Amygdala (tissue), 56 donors: ENCODE measurements at places on chromosomes 11 and 22.

- no peak for DNase-seq
Observed at GRCh38 chr11:69496631-69497220, 15.3 kb downstream of the LINC01488 start.

- DNase-seq, result no peak
Observed at GRCh38 chr11:10459029-10459970, 4.2 kb downstream of the AMPD3 start.

DNA sequence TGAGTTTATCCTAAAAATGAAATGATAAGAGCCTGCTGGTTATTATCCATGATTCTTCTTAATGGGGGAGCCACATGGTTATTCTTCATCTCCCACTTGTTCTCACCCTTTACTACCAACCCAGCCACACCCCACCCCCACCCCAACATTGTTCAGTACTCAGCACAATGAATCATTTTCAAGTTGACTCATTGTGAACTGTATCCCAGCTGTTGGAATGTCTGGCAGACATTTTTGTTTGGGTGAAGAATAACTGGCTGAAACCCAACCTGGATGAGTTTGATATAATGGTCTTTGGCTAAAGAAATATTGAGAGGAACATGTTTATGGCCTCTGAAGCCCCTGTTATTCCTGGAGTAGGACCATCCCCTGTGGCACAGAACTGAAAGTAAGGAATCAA is 136.2 kb downstream of the ELP4 start:
- DNase-seq, result no peak

GRCh38 chr11:125505492-125506080 is 9.5 kb upstream of the FEZ1 start:
- no peak for DNase-seq

- no peak for DNase-seq
Observed at GRCh38 chr11:60164550-60165075, 18.3 kb downstream of the MS4A6A start.

- no peak for DNase-seq
Observed at GRCh38 chr22:48450188-48450825, 1377.4 kb downstream of the BRD1 start.

GRCh38 chr11:77085652-77086051 is 17.0 kb upstream of the OMP start:
- DNase-seq, result no peak

- DNase-seq, result no peak
Observed at GRCh38 chr22:29701155-29701999, 18.4 kb upstream of the CABP7 start.

DNA sequence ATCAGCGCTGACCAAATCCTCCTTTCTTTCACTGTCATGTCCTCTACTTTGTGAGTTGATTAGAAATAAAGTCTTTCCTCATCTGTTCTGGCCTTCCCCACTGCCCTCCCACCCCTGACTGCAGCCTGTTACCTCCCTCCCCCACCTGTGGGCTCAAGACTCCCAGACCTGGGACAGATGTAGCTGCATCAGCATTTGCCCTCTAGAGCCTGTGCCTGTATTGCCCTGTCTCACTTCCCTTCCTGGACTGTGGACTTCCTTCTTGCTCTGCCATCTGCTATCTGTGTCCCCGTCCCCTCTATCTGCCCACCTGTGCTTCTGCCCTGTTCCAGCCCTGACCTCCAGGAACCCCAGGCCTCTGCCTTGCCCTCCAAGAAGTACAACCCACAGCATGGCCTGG is 122.5 kb downstream of the GALNT18 start:
- no peak for DNase-seq

GRCh38 chr22:17559188-17559587 is 4.1 kb upstream of the SLC25A18 start:
- DNase-seq, result no peak

- no peak for DNase-seq
Observed at GRCh38 chr22:37519268-37520195, at the start of gene CARD10. Gene CARD10, minus strand, starts transcription at chr22:37519415. Its CDS starts 215 bp downstream, at chr22:37519200.

GRCh38 chr11:64056213-64056785 is 20.6 kb downstream of the FLRT1 start:
- DNase-seq, result no peak

DNA sequence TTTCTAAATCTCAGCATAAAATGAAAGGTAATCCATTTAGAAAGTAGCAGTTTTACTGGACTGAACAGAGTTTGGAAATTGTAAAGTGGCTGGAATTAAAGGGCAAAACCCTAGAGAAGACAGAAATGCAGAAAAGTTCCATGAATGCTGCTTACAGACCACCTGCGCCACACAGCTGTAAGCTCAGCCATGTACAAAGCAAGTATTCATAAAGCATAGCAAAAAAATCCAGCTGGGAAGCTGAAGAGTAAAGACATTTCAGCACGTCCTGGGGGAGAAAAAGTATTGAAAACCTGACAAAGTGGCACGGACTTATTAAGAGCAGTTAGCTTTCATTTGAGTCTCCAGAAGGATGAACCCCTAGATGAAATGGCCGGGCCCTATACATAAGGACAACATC is 220.1 kb upstream of the CNTN5 start:
- DNase-seq, result no peak

DNA sequence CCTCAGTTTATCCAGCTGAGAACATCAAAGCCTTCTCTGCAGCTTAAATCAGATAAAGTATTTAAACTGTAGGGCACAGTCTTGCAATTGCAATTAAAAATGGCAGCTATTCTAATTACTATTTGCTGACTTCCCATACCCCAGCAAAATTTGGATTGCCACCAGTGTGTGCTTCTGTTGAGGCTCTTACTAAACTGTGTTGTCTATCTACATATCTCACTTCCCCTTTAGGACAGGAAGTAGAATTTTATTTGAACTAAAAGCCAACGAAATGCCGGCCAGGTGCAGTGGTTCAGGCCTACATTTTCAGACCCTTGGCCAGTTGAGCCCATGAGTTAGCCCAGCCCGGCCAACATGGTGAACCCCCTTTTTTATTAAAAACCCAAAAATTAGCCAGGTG is 7.1 kb downstream of the SAA4 start:
- DNase-seq, result no peak

DNA sequence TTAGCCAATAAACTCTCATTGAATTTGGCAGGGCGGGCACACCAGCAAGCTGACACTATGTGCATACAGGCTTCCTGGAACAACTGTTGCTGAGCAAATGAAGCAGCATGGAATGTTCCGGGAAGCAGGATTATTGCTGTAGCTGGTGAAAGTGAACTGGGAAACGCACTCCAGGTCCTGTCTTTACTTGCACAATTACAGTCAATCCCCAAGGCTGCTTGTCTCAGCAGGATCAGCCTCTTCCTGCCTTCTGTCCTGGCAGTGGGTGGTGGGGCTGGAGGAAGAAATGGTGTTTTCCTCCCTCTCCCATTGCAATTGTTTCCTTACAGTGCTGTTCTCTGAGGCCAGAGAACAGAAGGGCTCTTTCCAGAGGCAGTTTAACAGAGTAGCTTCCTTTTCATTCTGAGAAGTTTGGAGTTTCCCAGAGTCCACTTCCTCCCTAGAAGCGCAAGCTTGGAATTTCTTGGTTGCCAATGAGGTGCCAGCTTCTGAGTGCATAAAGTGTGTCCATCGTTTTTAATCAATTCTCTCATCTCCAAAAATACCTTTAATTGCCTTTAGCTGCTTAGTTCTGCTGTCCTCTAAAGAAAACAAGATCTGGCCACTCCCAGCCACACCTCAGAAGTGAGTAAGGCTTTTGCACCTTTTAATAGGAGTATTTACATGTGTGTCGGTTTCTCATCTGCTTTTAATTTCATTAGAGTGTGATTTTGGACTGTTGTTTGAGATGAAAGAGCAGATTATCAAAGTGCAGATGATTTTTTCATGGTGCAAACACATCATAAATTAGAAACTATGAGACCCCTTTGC is 19.9 kb downstream of the CD44 start:
- DNase-seq, result no peak

DNA sequence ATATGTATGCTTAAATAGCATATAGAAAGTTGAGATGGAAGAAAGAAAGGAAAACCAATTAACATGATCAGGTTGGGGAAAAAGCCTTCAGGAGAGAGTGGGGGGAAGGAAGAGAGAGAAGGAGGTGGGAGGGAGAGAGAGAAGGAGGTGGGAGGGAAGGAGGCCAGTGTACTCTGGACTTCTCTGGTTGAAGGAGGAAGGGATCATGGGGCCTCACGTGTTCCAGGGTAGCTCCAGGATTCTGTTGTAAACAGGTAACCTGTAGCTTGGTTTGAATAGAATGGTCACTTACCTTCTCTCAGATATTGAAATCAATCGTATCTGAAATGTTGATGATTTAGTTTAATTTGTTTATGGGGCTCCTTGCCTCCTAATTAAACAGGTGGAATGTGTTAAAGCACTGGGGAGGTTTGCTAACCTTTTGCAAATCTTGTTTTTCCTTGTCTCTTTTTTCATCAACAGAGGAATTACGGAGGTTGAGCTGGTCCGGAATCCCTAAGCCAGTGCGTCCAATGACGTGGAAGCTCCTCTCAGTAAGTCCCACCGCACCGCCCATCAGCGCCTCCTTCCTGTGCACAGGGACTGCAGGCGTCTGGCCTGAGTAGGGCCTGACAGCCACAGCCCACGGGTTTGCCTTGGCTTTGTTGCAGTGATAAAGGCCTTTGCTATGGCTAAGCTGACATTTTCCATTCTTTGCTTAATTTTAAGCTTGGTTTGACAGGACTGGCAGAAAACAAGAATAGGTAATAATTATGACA is 115.9 kb downstream of the TBC1D22A start:
- DNase-seq, result no peak

GRCh38 chr22:44107340-44107739 is 73.4 kb upstream of the PARVG start:
- no peak for DNase-seq

DNA sequence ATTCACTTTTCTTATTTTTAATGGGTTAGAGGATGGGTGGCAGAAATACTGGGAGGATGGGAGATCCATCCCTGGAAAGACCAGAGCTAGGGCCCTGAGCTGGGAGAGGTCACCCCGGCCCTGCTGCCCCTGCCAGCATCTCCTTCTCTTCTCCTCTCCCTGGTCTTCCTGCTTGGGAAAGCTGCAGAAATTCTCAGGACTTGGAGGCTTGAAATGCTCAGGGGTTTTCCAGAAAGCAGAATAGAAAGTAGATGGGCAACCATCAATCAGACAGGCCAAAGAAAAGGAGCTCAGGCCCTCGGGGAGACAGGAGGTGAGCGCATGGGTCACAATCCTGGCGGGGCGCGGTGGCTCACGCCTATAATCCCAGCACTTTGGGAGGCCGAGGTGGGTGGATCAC is 1.5 kb downstream of the APOBEC3H start:
- DNase-seq, result no peak

- no peak for DNase-seq
Observed at GRCh38 chr11:46296528-46297448, 19.3 kb downstream of the CREB3L1 start.

GRCh38 chr11:125594958-125595357 is 2.3 kb downstream of the STT3A start:
- no peak for DNase-seq

GRCh38 chr11:130034236-130034635 is 31.6 kb upstream of the PRDM10 start:
- DNase-seq, result no peak

- no peak for DNase-seq
Observed at GRCh38 chr11:26700574-26701235, 21.2 kb downstream of the SLC5A12 start.

- peak; percentile 37 for DNase-seq
Observed at GRCh38 chr11:114075891-114076441, 16.5 kb downstream of the ZBTB16 start.

DNA sequence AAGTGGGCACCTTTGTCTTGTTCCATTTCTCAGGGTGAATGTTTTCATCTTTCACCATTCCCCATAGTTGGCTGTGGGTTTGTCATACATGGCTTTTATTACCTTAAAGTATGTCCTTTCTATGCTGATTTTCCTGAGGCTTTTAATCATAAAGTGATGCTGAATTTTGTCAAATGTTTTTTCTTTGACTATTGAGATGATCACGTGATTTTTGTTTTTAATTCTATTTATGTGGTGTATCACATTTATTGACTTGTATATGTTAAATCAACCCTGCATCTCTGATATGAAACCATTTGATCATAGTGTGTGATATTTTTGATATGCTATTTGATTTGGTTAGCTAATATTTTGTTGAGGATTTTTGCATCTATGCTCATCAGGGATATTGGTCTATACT is 216.4 kb upstream of the FAT3 start:
- no peak for DNase-seq

GRCh38 chr11:2867722-2868505 is 17.7 kb downstream of the CDKN1C start:
- no peak for DNase-seq

DNA sequence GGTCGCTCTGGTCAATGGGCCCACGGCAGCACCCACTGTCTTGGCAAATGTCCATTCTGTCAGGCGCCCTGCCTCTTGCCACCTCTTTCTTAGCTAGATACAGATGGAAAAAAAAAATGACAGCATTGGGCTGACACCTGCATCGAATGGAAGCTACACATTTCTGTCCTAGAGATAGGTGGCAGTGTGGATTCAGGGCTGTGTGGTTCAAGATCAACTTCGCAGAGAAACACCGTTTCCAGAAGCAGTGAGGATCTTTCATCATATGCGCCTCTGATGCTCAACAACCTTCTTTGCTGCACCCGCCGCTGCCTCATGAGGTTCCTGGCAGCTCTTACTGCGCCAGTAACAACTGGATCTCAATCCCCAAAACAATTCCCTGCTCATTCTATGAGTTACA is 236.3 kb downstream of the KIRREL3 start:
- no peak for DNase-seq

DNA sequence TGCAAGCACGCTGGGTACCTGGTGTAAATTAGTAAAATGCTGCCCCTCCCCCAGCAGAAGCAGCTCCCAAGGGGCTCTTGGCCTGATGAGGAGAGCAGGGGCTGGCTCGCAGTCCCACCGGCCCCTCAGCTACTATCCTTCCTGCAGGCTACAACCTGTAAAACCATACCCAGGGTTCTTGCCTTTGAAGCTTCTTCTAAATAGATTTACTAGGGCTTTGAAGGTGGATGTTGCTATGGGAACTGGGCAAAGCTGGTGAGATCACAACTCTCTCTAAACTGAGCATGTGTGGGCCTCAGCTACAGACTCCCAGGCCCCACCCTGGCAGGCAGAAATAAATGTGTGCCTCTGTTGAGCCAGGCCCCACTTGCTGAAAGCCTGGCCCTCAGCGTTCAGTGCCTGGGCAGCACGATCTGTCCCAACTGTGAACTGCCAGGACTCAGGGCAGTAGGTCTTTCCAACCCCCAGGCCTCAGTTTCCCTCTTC is 18.5 kb downstream of the CD5 start:
- no peak for DNase-seq

- DNase-seq, result no peak
Observed at GRCh38 chr11:120236169-120237107, 3.5 kb upstream of the POU2F3 start.

GRCh38 chr11:122692444-122692843 is 36.9 kb downstream of the UBASH3B start:
- DNase-seq, result no peak

DNA sequence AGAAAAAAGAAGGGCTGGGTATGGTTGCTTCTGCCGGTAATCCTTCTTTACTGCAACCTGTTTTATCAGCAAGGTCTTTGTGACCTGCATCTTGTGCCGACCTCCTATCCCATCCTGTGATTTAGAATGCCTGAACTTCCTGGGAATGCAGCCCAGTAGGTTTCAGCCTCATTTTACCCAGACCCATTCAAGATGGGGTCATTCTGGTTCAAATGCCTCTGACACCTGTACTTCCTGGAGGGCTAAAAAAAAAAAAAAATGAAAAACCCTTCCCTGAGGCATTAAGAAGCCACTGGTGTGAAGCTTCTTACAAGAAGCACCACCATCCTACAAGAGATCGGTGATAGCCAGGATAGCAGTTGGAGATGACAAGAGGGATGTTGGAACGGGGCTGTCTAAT is 54.6 kb upstream of the TREH start:
- no peak for DNase-seq
